ENCODE measurements at places on chromosomes 3 and 15.

DNA sequence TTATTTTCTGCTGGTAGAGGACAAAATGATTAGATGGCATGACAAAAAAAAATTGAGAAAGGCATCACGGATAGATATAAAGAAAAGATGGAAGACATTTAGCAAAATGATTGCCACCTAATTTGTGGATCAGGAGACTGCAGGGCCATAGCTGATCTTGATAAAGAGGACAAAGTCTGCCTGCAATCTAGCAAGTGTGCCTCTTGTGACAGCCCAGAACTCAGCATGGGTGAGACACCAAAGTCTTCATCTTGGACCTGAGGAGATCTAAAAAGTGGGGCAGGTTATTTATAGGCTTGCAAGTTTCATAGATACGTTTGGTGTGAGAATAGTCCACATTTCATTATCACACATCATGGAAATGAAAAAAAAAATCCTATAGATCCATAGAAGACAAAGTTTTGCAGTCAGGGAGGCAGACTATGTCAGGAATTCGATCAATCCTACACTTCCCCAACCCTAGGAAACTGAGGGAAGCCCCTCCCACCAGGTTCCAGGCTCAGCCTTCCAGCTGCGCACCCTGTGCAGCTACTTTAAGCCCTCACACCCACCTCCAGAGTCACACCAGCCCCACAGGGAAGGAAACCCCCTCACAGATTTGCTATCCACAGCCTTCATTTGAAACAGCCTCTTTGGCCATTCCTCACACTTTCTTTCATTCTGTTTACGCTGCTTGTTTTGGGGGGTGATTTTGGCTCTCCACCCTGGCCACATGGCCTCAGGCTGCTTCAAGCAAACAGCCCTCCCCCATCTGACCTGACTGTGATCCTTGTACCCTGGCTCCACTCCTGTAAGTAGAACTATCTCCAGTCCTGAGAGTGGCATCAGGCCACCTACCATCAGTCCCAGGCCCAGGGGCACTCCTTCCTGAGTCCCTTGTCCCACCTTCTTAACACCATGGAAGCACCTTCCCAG, 28.1 kb upstream of the KLHL6 start:
- DNase-seq: no peak

GRCh38 chr15:69593981-69594966, 141.7 kb downstream of the RPLP1 start:
- no peak for DNase-seq

GRCh38 chr3:71066356-71066755, 517.2 kb downstream of the FOXP1 start:
- DNase-seq: no peak

DNA sequence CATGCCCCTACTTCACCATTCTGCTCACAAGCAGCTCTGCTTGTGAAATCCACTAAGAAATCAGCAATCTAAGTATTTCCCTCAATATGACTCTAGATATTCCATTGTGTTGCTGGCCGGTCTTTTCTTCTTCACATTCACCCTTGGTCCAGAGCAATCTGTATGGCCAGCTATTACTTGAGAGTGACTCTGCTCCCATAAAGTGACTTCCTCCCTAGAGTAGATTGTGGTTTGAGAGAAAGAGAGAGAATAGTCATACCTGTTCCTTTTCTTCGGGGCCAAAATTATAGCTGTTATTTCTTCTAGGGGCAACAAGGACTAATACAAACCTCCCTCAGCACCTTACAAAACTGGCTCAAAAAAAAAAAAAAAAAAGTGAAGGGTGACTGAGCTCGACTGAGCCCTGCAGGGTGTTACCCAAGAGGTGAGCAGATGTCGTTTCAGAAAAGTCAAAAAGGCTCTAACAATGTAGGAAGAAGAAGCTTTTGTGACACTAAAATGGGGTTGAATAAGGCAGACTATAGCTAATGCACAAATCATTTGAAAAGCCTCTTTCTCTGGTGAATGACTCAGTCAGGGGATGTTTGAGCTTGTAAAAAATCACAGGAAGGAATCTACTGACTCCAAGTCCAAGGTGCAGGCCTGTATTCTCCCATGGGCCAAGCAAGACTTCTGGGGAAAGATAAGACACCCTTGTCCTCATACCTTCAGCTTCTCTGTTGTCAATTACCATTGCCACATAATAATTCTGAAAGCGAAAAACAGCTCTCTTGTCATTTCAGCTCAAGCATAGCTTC, 161.0 kb upstream of the SLC24A5 start:
- DNase-seq: no peak

- DNase-seq: no peak
Measured at GRCh38 chr3:141421639-141422319, 53.5 kb downstream of the ZBTB38 start.

GRCh38 chr3:195259154-195259474, 11.8 kb downstream of the XXYLT1 start:
- no peak for DNase-seq

GRCh38 chr15:37106490-37107001, 6.2 kb upstream of the MEIS2 start:
- no peak for DNase-seq

DNA sequence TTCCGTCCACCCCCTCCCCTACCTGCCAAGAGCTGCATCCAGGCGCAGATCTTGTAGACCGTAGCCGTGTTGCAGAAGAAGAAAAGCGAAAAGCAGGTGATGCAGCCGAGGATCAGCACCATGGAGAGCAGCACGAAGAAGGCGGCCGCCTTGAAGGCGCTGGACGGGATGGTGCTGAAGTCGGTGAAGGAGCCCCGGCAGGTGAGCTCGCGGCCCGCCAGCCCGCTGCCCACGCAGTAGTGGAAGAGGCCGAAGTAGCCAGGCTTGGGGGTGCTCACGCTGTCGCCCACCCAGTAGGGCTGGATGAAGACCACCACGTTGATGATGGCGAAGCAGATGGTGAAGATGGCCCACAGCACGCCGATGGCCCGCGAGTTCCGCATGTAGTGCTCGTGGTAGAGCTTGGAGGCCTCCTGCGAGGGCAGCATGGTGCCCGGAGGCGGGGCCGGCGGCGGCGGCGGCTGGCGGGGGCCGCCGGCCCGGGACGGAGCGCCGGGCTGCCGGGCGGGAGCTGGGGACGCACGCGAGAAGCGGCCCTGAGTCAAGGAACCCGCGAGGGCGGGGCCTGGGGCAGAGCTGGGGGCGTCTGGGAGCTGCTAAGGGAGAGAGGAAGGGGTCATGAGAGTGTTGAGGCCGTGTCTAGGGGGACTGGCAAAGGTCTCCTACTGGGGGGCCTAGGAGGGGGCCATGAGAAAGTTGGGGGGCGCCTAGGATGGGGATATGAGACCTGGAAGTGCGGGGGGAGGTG, 1.2 kb downstream of the LHFPL4 start:
- peak; percentile 66 for DNase-seq

GRCh38 chr3:11803977-11804892, 42.5 kb downstream of the TAMM41 start:
- peak; percentile 8 for DNase-seq

DNA sequence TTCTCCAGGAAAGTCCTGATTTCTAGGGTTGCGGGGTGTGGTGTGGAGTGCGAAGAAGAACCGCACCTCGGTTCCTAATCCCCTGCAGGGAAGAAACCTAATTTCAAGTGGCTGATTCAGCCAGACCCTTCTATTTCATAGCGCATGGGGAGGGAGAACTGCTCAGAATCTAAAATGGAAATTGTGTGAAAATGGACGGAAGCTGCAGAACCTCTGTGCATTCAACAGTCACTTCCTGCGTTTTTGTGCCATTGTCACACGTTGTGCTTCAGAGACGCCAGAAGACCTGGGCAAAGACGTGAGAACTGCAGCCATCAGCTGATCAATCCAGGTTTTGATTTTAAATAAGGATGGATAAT, 1.2 kb downstream of the SIDT1 start:
- DNase-seq: no peak

DNA sequence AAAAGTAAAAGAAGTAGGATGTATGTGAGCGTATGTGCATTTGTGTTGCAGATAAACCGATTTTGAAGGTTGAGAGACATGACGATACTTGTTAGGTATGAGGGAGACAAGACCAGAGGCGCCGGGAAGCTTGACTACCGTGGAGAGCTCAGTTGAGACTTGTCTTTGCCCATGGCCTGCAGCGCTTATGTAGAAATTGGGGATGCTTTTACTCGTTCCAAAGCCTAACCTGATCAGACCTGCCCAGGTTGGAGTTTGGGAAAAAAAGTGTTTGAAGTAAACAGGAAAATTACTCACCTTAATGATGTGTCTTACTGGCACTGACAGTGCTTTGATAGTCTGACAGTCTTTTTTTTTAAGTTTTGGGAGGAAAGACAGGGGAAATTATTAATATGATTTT, 202.8 kb downstream of the TP63 start:
- DNase-seq: no peak

DNA sequence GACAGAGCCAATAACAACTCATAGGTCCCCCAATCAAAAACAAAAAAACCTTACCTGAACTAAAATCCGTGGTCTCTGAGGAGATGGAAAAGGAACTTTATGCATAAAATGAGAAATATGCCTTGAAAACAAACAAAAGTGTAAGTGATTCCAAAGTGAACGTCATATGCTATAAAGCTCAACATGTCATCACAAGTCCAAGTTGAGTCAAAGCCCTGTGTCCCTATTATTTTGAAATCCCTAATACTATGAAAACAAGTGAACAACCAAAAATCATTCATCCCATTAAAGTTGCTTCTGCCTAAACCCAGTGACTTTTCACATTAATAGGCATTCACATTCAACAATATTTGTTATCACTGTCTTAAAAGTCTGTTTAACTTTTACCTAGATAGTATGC, 59.4 kb downstream of the DENND4A start:
- no peak for DNase-seq
